Glutamatergic neuron (in vitro differentiated cells): ENCODE measurements at places on chromosomes 1 and 21. TPM values are rescaled to one million over a fixed set of nuclear protein-coding genes. Genes with fewer than 3 reads are reported as not detected.

DNA sequence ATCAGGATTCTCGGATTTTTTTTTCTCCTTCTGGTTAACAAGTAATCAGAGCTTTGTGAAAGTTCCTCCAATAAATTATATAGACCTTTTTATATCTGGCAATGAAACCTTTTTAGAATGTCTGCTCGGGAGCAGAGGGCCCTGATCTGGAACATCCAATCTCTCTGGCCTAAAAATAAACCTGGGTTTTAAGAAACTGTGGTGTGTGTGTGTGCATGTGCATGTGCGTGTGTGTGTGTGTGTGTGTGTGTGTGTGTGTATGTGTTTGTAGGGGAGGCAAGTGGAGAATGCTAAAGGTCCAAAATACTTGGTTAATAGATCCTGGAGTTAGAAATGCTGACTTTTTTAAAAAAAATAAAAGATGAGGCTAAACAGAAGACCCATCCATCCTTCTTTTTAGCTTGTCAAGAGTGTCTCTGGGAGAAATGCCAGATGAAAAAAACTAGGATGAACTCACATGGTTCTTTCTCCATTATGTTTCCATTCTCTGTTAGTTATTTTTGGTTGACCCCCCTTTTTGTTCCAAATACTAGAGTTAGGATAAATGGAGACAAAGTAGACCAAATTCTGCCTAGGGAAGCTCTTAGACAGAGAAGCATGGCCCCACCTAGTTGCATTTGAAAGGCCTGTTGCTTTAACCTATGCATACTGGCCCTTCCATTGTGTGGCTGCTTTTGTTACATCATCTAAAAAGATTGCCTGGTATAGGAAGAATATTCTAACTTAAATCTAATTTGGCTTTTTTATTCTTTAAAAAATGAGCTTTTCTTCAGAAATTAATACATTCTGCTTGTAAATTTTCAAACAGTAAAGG is 175.9 kb downstream of the PAPPA2 start:
- no peak for DNase-seq

- no peak for DNase-seq
These were observed 861.5 kb upstream of the B3GALT2 start for GRCh38 chr1:194047921-194048320.

TTC13 gene
- 25.1 TPM for total RNA-seq

DNA sequence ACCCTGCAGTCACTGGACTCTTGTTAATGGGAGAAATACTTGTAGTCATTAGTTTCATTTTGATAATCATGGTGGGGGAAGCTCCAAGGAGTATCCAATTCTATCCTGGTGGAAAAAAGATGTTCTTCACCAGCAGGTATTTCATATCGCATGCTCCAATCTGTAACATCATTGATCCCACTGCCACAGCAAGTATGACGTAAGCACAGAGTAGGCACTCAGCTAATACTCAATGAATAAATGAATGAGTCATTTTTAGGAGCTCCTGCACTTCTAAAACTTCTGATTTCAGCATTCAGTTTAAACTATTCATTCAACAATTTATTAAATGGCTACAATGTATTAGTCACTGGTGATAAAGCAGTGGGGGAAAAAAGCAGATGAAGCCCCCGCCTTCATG is 30.3 kb downstream of the RXRG start:
- DNase-seq: no peak

- DNase-seq: no peak
These were observed 82.6 kb upstream of the CCDC190 start for GRCh38 chr1:162943622-162944021.

GRCh38 chr1:89808441-89809117 is 12.3 kb upstream of the LRRC8D start:
- no peak for DNase-seq

GRCh38 chr1:167104256-167104633 is 10.4 kb downstream of the STYXL2 start:
- DNase-seq: no peak

OR13G1 gene
- not detected for total RNA-seq

DNA sequence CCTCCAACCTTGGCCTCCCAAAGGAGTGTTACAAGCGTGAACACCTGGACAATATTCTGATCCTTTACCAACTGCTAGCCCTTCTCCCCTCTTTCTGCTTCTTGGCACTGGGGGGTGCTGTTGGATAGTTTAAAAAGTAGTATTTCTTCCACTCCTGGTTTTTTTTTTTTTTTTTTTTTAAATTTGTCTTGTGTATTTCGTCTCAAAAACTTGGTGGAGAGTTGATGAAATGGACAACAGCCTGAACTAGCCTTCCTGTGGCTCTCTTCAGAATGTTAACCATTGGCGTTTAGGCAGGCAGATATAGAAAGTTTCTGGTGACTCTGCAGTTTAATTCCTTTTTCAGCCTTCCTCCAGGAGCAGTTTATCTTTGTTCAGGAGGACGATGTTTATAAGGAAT is 69.7 kb upstream of the USP24 start:
- DNase-seq: no peak

SPRR2E gene
- not detected for total RNA-seq

GRCh38 chr21:38351961-38352521 is 95.2 kb downstream of the KCNJ15 start:
- no peak for DNase-seq
